Activated T-cell treated with anti-CD3 and anti-CD28 coated beads for 24 hours (primary cell): ENCODE measurements at places on chromosomes 2 and 18.

DNA sequence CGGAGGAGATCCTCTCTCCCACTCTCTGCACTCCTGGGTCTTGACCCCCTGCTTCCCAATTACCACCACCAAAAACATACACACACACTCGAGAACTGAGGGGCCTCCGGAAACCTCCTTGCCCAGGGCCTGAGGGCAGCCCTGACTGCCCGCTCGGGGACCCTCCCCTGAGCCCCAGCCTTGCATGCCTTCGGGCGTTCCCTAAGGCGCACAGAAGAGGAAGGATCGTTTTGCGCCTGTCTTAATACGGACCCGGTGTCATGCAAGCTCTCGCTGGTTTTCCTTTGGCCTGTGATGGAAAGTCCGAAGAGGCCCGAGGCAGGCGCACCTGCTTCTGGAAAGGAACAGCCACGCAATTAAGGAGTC, 19.8 kb downstream of the POU3F3 start:
- no peak for DNase-seq

DNA sequence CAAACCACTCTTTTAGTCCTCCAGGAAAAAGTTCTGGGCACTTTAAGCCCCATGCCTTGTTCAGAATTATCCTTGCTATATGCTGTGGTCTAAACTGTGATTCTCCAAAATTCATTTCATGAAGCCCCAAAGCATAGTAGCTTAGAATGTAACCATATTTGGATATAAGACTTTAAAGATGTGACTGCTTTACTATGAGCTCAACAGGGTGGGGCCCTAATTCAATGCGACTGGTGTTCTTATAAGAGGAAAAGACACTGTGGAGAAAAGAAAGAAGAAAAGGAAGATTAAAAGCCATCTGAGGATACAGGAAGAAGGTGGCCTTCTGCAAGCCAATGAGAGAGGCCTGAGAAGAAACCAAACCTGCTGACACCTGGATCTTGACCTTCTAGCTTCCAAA, 174.8 kb downstream of the GALNT13 start:
- no peak for DNase-seq

GRCh38 chr2:45496869-45497268, 114.2 kb downstream of the SRBD1 start:
- no peak for DNase-seq

GRCh38 chr2:209495855-209496585, 72.2 kb downstream of the MAP2 start:
- no peak for DNase-seq

- peak; percentile 39 for DNase-seq
Observed at GRCh38 chr2:102063941-102064678, 72.3 kb downstream of the IL1R2 start.

DNA sequence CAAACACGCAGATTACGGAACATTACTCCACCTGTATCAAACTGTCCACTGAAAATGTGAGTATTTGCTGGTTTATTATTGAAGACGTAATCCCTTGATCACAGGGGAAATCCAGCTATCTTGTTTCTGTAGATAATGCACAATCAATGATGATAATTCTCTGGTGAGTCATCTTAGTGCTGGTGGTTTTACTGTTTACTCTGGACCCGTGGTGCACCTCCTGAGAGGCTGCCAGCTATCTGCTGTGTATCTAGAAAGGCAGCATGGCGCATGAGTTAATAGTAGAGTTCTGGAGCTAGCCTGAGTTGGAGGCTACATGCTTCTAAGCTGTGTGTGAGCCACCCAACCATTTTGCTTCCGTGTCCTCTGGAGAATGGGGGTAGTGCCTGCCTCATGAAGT, 6.5 kb downstream of the NCAPH start:
- no peak for DNase-seq

GRCh38 chr2:240304746-240305161, 130.7 kb upstream of the GPC1 start:
- DNase-seq, result no peak

DNA sequence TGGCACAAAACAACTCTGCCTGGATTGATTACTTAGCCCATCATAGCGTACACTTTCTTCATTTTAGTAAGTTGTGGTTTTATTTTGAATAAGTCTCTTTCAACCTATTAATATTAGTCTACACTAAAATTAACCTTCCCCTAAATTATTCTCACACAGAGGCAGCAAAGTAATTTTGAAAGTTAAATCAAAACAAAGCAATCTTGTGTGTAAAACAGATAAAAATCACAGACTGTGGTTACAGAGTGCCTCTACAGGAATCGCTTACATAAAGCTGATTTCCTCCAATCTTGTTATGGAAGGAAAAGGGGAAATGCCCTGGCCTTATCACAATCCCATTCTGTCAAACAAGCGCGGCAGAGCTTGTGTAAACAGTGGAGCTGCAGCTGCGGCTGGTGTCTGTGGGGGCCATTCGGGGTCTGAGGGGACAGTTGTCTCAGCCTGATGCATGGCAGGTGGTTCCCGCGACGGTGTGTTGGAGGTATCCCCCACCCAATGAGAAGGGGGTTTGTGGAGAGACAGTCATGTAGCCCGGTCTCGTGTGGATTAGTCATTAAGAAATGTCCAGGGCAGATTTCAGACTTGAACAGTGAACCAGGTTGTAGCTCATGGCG, 42.1 kb downstream of the BCL2L11 start:
- DNase-seq, result no peak

DNA sequence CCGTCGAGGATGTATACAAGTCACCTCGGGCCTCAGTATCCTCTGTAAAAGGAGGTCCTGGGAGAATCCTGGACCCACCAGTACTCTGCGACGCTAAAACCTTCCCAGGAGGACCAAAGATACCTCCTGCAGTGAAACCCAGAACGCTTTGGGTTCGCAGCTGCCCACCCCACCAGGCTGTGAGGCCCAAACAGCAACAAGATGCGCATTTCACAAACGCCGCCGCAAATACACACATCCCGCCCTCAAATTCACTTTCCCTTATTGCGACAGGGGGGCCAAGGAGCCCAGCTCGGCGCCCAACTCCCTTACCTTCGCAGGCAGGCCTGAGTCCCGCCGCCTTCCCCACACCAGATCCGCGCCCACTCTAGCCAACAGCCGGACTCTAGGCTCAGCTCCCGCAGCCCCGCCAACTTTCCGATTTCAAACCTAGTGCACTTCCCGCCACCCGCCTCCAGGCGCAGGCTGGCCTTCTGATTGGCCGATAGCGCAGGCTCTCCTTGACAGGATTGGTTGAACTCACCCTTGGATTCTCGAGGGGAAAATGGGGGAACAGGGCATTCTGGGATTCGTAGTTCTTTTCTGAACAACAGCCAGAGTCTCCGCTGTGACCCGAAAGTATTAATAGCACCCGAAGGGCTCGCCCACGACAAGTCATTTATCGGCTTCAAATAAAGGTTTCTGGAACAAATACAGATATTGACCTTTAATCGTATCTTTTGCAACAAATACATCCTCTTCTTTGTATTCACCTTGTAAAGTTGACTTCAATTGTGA, at the start of gene SPC25:
Gene SPC25, minus strand, starts transcription at position 425 of the 777 bp plus-strand sequence. CDS start 911 bp downstream, outside the sequence.
- DNase-seq, result peak; percentile 83

- no peak for DNase-seq
Observed at GRCh38 chr2:147862859-147863516, 18.2 kb downstream of the ACVR2A start.

DNA sequence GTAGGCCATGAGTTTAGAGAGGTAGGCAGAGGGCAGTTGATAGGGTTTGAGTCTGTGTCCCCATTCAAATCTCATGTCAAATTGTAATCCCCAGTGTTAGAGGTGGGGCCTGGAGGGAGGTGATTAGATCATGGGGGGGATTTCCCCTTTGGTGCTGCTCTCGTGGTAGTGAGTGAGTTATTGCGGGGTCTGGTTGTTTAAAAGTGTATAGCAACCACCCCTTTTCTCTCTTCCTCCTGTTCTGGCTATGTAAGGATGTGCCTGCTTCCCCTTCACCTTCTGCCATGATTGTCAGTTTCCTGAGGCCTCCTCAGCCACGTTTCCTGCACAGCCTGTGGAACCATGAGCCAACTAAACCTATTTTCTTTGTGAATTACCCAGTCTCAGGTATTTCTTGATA, 25.5 kb downstream of the MARCHF4 start:
- DNase-seq, result no peak

DNA sequence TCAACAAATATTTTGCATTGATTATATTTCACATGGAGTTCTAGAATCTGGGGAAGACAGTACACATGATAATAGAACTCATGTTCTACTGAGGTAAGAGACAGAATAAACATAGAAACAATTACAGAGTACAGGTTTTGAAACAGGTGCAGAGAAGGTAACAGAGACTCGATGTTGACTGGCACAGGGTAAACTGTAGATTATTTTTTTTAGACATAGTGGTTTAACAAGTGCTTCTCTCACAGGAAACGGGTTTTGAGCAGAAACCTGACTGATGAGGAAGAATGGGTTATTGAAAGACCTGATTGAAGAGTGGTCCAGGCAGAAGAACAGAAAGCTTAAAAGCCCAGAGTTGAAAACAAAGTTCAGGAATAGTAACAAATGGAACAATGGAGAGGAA, 1002.5 kb upstream of the FAM98A start:
- no peak for DNase-seq

- DNase-seq, result no peak
Observed at GRCh38 chr18:75407468-75408437, 19.8 kb downstream of the SMIM21 start.

DNA sequence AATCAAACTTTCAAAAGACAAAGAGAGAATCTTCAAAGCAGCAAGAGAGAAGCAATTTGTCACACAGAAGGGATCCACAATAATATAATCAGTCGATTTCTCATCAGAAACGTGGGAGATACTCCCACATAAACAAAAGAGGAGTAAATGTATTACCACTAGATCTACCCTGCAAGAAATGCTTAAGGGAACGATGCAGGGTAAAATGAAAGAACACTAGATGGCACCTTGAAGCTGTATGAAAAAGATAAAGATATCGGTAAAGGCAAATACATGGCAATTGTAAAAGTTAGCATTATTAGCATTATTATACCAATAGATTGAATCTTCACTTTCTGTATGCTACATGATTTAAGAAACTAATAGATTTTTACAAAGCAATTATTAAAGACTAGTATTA, 677.0 kb downstream of the SUCLG1 start:
- DNase-seq, result no peak

- no peak for DNase-seq
Observed at GRCh38 chr2:231940795-231941194, 14.6 kb upstream of the NPPC start.

GRCh38 chr18:48839819-48840490, 110.8 kb downstream of the SMAD7 start:
- no peak for DNase-seq

DNA sequence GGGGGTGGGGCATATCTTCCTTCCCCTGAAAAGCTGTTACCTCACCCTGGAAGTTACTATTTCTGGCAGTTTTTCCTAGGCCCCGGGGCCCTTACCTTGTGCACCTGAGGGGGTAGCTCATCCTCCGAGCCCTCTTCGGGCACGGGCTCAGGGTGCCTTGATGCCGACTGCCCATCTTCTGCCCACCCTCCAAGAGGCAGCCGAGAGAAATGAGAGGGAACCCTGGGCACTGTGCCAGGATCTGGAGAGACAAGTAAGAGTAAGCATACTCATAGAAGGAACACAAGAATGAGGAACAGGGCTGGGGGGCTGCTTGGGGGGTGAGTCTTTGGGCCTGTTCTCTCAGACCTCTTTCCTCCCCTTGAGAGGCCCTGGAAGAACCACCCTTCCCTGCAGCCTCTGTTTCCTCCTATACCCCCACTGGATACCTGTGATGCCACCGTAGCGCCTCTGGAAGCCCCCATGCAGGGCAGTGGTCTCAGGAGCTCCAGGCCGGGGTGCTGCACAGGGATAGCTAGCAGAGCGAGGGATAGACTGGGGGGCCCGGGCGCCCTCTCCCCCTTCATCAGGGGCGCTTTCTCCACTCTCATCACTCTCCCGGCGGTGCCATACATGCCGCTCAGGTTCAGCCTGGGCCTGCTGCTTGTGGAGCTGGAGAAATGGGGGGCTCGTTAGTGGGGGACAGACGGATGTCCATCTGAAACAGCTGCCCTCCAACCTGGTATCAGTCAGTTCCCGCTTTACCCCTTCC, 2.1 kb upstream of the ABCB6 start:
- no peak for DNase-seq

GRCh38 chr2:210503725-210504191, 27.2 kb upstream of the LANCL1 start:
- no peak for DNase-seq

DNA sequence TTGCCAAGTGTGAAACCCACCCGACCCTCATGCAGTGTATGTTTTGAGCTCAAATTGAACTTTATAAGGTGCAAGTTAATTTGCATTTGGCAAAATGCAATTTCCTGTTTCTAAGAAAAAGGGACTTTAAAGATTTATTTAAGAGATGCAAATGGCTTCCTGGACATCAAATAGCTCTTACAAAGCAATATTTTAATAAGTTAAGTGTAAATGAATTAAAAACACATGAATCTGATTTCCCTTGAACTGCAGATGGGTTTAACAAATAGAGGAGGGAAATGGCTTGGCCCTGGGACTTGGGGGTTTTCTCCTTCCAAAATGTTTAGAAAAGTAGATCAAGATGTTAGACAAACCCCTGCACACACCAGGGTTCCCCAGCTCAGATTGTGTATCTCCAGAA, 116.0 kb downstream of the EN1 start:
- no peak for DNase-seq

GRCh38 chr2:23746141-23746863, 180.6 kb downstream of the ATAD2B start:
- no peak for DNase-seq

DNA sequence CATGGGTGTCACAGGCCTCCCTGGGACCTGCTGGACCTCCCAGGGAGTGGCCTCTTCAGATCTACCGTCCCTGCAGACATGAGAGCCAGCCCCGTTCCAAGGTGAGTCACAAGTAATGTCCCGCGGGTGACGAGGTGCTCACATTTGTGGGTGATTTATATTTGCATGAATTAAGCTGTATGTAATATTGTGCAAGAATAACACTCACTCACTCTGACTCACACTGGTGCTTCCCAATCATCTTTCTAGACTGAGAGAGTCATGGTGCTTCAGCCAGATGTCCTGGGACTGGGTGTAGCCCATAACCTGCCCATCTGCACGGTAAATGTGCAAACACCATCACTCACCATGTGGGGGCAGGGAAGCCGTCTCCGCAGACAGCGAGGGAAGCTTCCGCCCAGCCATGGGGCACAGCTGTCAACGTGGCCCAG, 347.5 kb upstream of the SALL3 start:
- no peak for DNase-seq

DNA sequence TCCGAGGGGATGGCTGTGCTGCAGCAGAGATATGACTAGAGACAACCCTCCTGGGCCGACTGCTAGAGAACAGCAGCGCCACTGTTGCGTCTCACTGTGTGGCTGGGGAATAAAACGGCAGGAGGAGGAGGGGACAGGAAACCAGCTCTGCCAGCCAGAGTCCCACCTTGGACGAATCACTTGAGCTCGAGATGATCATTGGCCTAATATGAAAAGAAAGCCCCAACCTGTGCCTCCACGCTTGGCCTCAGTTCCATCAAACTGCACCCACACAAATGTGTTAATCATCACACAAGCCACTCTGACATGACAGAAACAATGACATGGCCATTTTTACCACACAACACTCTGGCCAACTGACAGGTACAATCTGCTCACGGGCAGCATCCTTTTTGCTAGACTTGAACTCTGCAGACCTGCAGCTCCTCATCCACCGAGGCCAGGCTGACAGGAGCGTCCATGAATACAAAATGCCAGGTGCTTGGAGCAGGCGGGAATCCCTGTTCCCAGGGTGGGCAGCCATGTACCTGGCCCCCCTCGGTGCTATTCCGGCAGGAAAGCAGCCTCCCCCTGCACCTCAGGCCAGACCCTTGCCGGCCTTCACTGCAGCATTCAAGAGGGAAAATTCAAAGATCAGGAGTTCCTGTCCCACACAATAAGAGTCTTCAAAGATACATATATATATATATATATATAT, 52.3 kb downstream of the PARD6G start:
- no peak for DNase-seq

- DNase-seq, result no peak
Observed at GRCh38 chr2:156908825-156909224, 348.7 kb upstream of the GALNT5 start.
